GM18507 (cell line): ENCODE measurements at places on chromosomes 4 and X.

GRCh38 chrX:36199928-36200327, 280.4 kb downstream of the CFAP47 start:
- no peak for DNase-seq

DNA sequence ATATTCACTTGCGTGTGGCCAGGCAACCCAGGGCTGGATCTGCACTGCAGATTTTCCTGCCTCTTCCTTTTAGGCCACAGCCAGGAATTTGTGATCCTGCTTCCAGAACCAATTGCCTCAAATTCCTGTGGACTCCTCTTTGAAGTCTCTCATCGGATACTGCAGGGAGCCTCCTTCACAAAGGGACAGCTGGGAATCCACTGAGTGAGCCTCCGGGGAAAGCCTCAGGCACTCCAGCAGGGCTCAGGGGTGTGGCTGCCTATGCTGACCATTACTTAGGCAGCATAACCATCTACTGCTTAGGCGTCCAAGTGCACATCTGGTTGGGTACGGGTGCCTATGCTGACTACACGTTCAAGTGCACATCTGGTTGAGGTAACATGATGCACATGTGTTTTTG, 321.5 kb downstream of the NLGN4X start:
- no peak for DNase-seq

DNA sequence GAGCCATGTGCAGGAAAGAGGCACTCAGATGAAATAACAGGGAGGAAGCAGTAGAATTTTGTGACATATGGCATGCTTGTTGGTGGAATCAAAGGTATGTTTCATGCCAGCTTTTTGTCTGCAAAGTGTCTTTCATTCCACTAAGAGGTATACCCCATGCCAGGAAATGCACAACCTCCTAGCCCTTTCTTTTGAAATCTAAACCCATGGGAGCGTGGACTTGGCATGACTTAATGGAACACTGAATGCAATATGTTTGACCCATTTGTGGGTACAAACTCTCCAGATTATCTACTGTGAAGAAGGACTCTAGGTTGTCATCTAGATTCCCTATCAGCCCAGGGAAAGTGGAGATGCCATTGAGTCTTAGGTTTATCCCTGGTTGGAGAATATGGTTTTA, 338.3 kb upstream of the TEX13C start:
- no peak for DNase-seq

DNA sequence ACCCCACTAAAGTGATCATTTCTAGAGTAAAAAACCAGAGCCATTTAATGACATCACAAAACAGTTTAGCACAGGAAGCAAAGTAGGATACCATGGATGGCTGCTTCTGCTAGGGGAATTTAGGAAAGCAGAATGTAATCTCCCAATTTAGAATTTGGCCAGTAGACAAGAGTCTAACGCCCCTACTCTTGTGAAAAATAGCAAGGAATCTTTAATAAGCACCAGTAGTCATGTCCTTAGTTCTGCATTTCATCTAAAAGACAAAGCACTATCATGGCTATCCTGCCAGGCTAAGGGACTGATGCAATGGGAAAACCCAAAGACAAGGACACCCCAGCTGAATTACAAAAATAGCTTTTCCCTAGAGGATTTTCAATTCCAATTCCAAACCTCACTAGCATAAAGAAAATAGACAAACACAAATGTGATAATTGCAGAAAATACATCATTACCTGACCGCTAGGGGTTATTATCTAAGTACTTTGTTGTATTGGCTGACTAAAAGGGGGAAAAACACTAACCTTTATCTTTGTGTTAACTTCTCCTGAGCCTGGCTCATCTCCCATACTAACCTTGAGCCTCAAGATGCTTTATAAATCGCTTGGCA, 2.6 kb upstream of the AMMECR1 start:
- no peak for DNase-seq
